ENCODE measurements at places on chromosomes 2 and 18.

DNA sequence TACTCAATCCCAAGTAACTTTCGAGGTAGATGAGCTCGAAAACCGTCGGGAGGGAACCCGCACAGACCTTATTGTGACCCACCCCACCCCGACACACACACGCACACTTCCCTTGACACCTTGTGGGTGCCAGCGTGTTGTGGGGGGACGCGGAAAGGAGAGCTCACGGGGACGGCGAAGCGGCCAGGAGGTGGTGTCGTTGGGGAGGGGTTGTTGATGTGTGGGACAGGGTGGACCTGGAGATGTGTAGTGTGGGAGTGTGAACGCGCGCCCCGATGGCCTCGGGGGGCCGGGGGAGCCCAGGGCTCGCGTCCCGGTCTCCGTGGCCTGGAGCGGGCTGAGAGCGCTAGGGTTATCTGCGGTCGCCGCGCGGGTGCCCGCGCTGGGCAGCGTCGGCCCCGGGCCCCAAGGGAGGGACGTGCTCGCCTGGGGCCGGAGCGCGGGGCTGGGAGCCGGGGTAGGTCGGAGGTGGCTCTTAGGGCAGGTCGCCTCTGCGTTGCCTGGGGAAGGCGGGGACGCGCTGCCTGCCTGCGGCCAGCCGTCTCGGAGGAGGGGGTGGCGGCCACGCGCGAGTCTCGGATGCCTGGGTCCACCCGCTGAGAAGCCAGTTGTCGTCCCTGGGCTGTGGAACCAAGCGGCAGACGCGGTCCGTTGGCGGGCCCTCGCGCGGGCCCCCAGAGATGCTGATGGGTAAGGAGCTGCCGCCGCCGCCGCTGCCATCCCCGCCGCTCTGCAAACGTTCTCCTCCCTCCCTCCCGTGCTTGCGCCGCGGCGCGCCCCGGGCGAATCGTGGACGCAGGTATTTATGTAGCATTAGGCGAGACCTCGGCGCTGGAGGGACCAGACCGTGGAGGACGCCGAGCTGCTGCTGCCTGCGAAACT lies 1.6 kb downstream of the KLHL29 start:
- DNase-seq: no peak

GRCh38 chr18:5998907-5999306 lies 103.6 kb upstream of the TMEM200C start:
- DNase-seq: no peak

- DNase-seq: no peak
Measured at GRCh38 chr2:121220995-121221394, 64.0 kb downstream of the TFCP2L1 start.

GRCh38 chr2:28678944-28679343 lies 72.7 kb upstream of the PPP1CB start:
- DNase-seq: no peak

DNA sequence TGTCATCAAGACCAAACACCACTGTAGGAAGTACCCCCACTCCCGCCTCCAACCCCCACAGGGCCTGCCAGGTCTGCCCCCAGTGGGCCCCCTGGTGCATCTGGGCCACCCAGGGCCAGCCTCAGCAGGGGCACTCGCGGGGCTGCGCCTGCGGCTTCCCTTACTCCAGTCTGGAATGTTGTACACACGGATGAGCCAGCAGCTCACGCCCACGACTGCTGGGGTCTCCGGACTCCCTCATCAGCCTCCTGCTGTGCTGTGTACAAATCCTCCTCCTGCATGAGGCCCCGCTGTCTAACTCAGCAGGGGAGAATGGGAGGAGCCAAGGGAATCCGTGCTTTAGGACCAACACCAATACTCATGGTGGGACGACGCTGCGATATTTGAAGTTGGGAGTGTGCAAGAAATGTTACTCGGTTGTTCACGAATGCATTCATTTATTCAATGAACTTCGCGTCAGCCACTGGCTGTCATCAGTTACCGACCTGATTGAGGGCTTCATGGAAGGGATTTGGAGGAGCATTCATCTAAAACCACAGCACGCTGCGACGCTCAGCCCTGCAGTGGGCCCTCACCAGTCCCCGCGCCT lies 654 bp upstream of the ASB1 start:
- no peak for DNase-seq

All from activated naive CD8-positive, alpha-beta T cell treated with anti-CD3 and anti-CD28 coated beads, Interleukin-2, amount 50 U/mL, for 16 hours (primary cell).